ENCODE measurements at places on chromosomes 2 and 18. TPM values are rescaled to one million over a fixed set of nuclear protein-coding genes. Genes with fewer than 3 reads are reported as not detected.
A peak's percentile ranks its signal among the peaks of the same experiment; 100 is the strongest.

- peaks cover 34% of the 10 kb centered on the region for H3K4me1 ChIP-seq
- peak overlapping the region; percentile 54 for H3K27ac ChIP-seq
- no peaks in the 10 kb centered on the region for H3K27me3 ChIP-seq
- no peaks in the 10 kb centered on the region for H3K36me3 ChIP-seq
- H3K4me3 ChIP-seq, result no peak overlapping the region
- DNase-seq, result no peak
Observed at GRCh38 chr2:10405448-10405847, 42.7 kb downstream of the ODC1 start.

GRCh38 chr2:199458009-199458805 lies 468 bp upstream of the SATB2 start:
- DNase-seq, result peak; percentile 39
- peak overlapping the region; percentile 73 for H3K27ac ChIP-seq
- peaks cover 74% of the 10 kb centered on the region for H3K27me3 ChIP-seq
- H3K4me1 ChIP-seq, result peaks cover 24% of the 10 kb centered on the region
- no peaks in the 10 kb centered on the region for H3K36me3 ChIP-seq

- H3K36me3 ChIP-seq, result no peaks in the 10 kb centered on the region
- no peaks in the 10 kb centered on the region for H3K27me3 ChIP-seq
- no peak overlapping the region for H3K4me3 ChIP-seq
- no peaks in the 10 kb centered on the region for H3K4me1 ChIP-seq
Observed at GRCh38 chr18:68564351-68564750, 150.6 kb downstream of the TMX3 start.

- no peaks in the 10 kb centered on the region for H3K27me3 ChIP-seq
- H3K4me3 ChIP-seq, result no peak overlapping the region
- H3K4me1 ChIP-seq, result peaks cover 7% of the 10 kb centered on the region
- DNase-seq, result no peak
- no peak overlapping the region for H3K27ac ChIP-seq
Observed at GRCh38 chr2:53942280-53942679, 28.5 kb downstream of the PSME4 start.

DNA sequence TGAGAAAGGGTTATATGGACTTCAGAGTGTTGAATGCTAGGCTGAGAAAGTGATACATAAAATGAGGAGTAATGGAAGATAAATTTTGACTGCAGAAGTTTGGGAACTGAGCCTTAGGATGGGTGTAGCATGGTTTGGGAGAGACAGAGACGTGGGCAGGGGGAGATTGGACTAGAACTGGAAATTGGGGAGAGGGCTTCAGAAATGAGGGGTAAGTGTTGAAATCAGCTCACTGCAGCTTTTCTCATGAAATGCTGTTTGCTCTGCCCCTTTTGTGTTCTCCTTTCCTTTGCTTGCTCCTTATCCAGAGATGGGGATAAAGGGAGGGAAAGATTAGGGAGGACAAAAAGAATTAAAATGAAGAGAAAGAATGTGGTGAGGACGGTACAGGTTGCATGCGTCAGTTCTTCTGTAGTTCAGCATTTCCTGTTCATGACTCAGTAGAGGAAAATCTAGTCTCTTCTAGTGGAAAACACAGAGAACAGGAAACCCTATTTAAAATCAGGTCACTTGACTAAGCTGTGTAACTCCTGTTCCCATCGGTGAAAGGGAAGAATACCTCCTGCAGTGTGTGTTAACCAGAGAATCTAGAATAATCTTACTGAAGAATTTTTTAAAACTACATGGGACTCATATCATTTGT lies 105.6 kb downstream of the CRIM1 start:
- peaks cover 38% of the 10 kb centered on the region for H3K4me1 ChIP-seq
- H3K36me3 ChIP-seq, result no peaks in the 10 kb centered on the region
- DNase-seq, result no peak

DNA sequence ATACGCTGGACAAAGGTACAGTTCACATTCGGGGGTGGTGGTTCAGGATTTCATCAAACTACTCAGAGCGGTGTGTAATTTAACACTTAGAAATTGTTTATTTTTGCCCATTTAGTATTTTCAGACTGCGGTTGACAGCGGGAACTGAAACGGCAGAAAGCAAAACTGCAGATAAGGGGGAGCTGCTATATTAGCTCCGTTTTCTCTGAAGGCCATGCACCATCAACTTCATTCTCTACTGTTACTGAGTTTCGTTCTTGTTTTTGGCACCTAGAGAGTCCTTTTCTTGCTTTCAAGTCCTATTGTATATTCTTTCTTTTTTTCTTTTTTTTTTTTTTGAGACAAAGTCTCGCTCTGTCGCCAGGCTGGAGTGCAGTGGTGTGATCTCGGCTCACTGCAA lies 121.5 kb upstream of the SP3 start:
- H3K4me3 ChIP-seq, result no peak overlapping the region
- no peaks in the 10 kb centered on the region for H3K27me3 ChIP-seq

- no peaks in the 10 kb centered on the region for H3K36me3 ChIP-seq
- peak overlapping the region; percentile 91 for H3K4me3 ChIP-seq
- peaks cover 36% of the 10 kb centered on the region for H3K4me1 ChIP-seq
- no peaks in the 10 kb centered on the region for H3K27me3 ChIP-seq
- peak; percentile 93 for DNase-seq
Observed at GRCh38 chr2:55049043-55049820, 1.0 kb downstream of the RTN4 start.

DNA sequence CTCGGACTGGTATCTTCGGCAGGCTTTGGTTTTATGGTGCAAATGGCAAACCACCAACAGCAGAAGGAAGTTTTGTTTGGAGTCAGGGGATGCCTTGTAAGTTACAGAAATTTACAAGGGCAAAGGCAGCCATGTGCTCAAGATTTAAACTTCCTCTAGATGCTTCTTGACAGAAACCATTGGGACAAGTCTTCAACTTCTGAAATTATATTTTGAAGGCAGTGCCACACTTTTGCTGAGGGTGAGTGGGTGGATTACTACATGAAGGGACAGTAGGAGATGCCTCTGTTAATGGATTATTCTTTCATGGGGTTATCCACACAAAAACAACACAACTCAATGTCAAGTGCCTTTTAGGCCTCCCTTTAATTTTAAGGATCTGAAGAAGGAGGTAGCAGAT lies 97.9 kb downstream of the VAPA start:
- no peak for DNase-seq
- no peaks in the 10 kb centered on the region for H3K36me3 ChIP-seq
- H3K4me1 ChIP-seq, result peaks cover 25% of the 10 kb centered on the region

- no peaks in the 10 kb centered on the region for H3K36me3 ChIP-seq
- no peaks in the 10 kb centered on the region for H3K27me3 ChIP-seq
- no peaks in the 10 kb centered on the region for H3K4me1 ChIP-seq
Observed at GRCh38 chr2:220057391-220057790, 430.0 kb downstream of the SLC4A3 start.

- DNase-seq, result no peak
- no peak overlapping the region for H3K4me3 ChIP-seq
- no peaks in the 10 kb centered on the region for H3K27me3 ChIP-seq
- peaks cover 6% of the 10 kb centered on the region for H3K36me3 ChIP-seq
- H3K4me1 ChIP-seq, result no peaks in the 10 kb centered on the region
Observed at GRCh38 chr2:120134263-120134662, 88.9 kb downstream of the TMEM185B start.

- H3K4me3 ChIP-seq, result no peak overlapping the region
- no peaks in the 10 kb centered on the region for H3K36me3 ChIP-seq
- H3K4me1 ChIP-seq, result no peaks in the 10 kb centered on the region
Observed at GRCh38 chr2:54928719-54929118, 121.5 kb downstream of the RTN4 start.

GRCh38 chr2:199197448-199197847 lies 260.3 kb downstream of the SATB2 start:
- H3K27ac ChIP-seq, result no peak overlapping the region
- no peaks in the 10 kb centered on the region for H3K36me3 ChIP-seq
- no peak overlapping the region for H3K4me3 ChIP-seq
- no peaks in the 10 kb centered on the region for H3K27me3 ChIP-seq

DNA sequence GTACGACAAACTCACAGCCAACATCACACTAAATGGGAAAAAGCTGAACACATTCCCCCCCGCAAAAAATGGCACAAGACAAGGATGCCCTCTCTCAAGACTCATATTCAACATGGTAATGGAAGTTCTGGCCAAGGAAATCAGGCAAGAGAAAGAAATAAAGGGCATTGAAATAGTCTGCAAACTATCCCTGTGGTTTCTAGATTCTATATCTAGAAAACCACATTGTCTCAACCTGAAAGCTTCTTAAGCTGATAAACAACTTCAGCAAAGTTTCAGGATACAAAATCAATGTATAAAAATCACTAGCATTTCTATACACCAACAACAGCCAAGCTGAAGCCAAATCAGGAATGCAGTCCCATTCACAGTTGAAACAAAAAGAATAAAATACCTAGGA lies 294.6 kb upstream of the CYP26B1 start:
- no peak overlapping the region for H3K27ac ChIP-seq
- no peaks in the 10 kb centered on the region for H3K36me3 ChIP-seq
- H3K4me1 ChIP-seq, result no peaks in the 10 kb centered on the region
- DNase-seq, result no peak
- H3K27me3 ChIP-seq, result no peaks in the 10 kb centered on the region
- H3K4me3 ChIP-seq, result no peak overlapping the region

- H3K4me1 ChIP-seq, result no peaks in the 10 kb centered on the region
- H3K4me3 ChIP-seq, result no peak overlapping the region
- H3K27me3 ChIP-seq, result no peaks in the 10 kb centered on the region
- DNase-seq, result no peak
Observed at GRCh38 chr2:48473271-48473670, 56.7 kb upstream of the STON1 start.

GRCh38 chr2:133456156-133456555 lies 112.1 kb downstream of the NCKAP5 start:
- DNase-seq, result no peak
- H3K36me3 ChIP-seq, result no peaks in the 10 kb centered on the region
- no peaks in the 10 kb centered on the region for H3K27me3 ChIP-seq
- H3K27ac ChIP-seq, result no peak overlapping the region
- no peak overlapping the region for H3K4me3 ChIP-seq
- H3K4me1 ChIP-seq, result no peaks in the 10 kb centered on the region

GRCh38 chr2:37527361-37527760 lies 144.1 kb downstream of the CDC42EP3 start:
- no peaks in the 10 kb centered on the region for H3K27me3 ChIP-seq
- H3K4me3 ChIP-seq, result no peak overlapping the region
- peaks cover 11% of the 10 kb centered on the region for H3K4me1 ChIP-seq
- DNase-seq, result no peak

DNA sequence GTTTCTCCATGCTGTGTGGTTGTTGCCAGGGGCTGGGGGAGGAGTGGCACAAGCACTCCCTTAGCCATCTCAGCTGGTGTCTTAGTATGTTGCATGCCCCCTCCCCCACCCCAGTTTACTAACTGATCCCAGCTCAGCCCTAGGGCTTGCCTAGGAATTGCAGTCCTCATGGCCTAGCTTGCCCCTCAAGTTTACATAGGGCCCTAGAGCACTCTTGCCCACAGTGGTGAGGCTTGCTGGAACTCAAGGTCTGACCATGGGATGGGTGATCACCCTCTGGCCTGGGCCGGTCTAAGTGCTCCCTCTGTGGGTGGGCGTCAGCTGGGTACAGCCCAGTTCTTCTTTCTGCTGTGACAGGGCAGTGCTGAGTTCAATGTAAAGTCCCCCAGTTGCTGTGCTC lies 156.1 kb upstream of the PIEZO2 start:
- no peak for DNase-seq
- H3K4me3 ChIP-seq, result no peak overlapping the region
- H3K36me3 ChIP-seq, result no peaks in the 10 kb centered on the region
- H3K27me3 ChIP-seq, result no peaks in the 10 kb centered on the region
- no peaks in the 10 kb centered on the region for H3K4me1 ChIP-seq

GRCh38 chr2:219416938-219417337 lies 1.2 kb upstream of the DES start:
- no peak overlapping the region for H3K27ac ChIP-seq
- H3K4me3 ChIP-seq, result no peak overlapping the region
- H3K27me3 ChIP-seq, result peaks cover 84% of the 10 kb centered on the region
- H3K36me3 ChIP-seq, result no peaks in the 10 kb centered on the region
- peaks cover 14% of the 10 kb centered on the region for H3K4me1 ChIP-seq

DNA sequence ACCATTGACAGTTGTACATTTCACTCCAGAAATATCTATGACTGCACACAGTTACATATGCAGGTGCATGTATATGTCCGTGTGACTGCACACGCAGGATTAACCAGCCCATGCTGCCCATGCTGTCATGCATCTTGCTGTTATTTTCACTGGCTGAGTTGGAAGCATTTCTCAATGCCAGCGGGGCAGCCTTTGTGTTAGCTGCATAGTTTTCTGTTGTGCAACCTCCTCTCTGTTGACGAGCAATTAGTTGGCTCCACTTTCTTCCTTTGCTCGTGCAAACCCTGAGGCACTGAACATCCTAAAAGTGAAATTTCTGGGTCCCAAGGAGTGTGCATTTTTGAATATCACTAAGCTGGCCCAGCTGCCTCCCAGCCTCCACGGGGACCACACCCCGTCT lies 133.4 kb upstream of the GLI2 start:
- H3K27ac ChIP-seq, result no peak overlapping the region
- H3K4me1 ChIP-seq, result no peaks in the 10 kb centered on the region
- H3K4me3 ChIP-seq, result no peak overlapping the region
- H3K27me3 ChIP-seq, result no peaks in the 10 kb centered on the region

- DNase-seq, result no peak
- H3K27me3 ChIP-seq, result no peaks in the 10 kb centered on the region
- H3K4me3 ChIP-seq, result no peak overlapping the region
- H3K27ac ChIP-seq, result no peak overlapping the region
Observed at GRCh38 chr2:227241005-227241404, 76.6 kb downstream of the COL4A3 start.

- H3K27me3 ChIP-seq, result no peaks in the 10 kb centered on the region
- peak overlapping the region; percentile 98 for H3K27ac ChIP-seq
Observed at GRCh38 chr2:120251880-120252224, 800 bp upstream of the RALB start.

DNA sequence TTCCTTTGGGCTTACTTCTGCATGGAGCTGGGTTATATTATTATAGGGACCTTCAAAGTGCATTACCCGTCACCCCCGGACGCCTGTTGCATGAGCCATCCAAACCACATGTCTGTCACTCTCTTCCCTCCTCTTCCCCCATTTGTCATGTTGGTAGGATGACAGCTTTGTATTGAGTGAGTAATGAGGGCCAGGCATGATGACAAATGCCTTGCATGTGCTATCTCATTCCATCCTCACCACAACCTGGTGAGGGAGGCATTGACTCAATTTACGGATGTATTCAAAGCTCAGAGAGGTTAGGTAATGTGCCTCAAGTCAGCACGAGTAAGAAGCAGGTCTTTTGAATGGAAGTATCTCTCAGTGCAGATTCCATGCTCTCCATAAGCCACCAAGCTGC lies 510.5 kb upstream of the TNP1 start:
- H3K4me1 ChIP-seq, result no peaks in the 10 kb centered on the region
- no peak for DNase-seq

- DNase-seq, result peak; percentile 31
- no peaks in the 10 kb centered on the region for H3K27me3 ChIP-seq
- H3K4me3 ChIP-seq, result no peak overlapping the region
Observed at GRCh38 chr18:24176727-24177416, 38.0 kb downstream of the CABYR start.

GULP1 gene
- 27.5 TPM for total RNA-seq

TOGARAM2 gene
- total RNA-seq, result 7.3 TPM

CNDP1 gene
- total RNA-seq, result not detected

SULT1C2 gene
- 5.4 TPM for total RNA-seq

FAM161A gene
- total RNA-seq, result 3.9 TPM

FSIP2 gene
- 2.0 TPM for total RNA-seq

ZAP70 gene
- total RNA-seq, result 8.3 TPM

FAM210A gene
- 11.3 TPM for total RNA-seq

FABP1 gene
- total RNA-seq, result not detected

FBXO41 gene
- 2.4 TPM for total RNA-seq

SPP2 gene
- not detected for total RNA-seq
